Left lobe of liver (tissue), 2 donors: ENCODE measurements at places on chromosomes 2 and 18. TPM values are rescaled to one million over a fixed set of nuclear protein-coding genes. Genes with fewer than 3 reads are reported as not detected.
A peak's percentile ranks its signal among the peaks of the same experiment; 100 is the strongest.

GRCh38 chr2:32760628-32761027 is 132.8 kb downstream of the TTC27 start:
- no peak for DNase-seq

GRCh38 chr2:69449906-69450305 is 12.7 kb upstream of the NFU1 start:
- DNase-seq = no peak

- no peak for DNase-seq
Observed at GRCh38 chr2:216885117-216885553, 25.3 kb upstream of the TNP1 start.

DNA sequence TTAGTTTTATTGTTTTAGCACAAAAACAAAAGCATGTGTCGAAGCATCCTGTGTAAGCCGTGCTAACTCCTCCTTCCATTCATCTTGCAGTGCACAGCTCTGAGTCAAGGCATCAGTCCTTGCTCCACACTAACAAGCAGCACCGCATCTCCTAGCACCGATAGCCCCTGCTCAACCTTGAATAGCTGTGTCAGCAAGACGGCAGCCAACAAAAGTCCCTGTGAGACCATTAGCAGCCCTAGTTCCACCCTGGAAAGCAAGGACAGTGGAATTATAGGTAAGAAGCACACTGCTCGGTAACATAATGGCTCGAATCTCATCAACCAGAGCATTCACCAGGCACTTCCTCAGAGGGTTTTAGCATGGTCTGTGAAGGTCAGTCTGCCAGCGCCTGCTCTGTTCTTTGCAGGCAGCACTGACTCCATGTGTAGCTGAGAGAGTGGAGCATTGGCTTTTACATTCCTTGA is 136.2 kb downstream of the WDSUB1 start:
- no peak for DNase-seq

DNA sequence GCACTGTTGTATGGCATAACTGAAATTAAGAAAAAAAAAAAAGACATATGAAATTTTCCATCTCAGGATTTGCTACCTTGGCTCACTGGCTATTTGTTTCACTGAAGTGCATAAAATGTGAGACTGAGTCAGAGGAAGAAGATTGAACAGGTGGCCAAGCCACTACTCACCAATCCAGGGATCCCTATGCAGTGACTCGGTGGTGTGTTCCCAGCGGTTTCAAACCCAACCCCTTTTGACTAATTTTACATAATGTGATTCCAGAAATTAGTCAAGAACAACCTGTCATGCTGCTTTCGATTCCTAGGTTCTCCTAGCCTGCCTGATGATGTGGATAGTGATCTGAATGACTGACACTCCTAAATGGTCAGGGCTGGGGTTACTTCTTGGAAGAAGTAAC is 77.3 kb downstream of the KLHL14 start:
- DNase-seq = no peak

GRCh38 chr2:27958711-27959378 is 68.3 kb downstream of the BABAM2 start:
- DNase-seq = no peak

GRCh38 chr2:101149241-101150192 is 1.7 kb downstream of the TBC1D8 start:
- DNase-seq = peak; percentile 49

DNA sequence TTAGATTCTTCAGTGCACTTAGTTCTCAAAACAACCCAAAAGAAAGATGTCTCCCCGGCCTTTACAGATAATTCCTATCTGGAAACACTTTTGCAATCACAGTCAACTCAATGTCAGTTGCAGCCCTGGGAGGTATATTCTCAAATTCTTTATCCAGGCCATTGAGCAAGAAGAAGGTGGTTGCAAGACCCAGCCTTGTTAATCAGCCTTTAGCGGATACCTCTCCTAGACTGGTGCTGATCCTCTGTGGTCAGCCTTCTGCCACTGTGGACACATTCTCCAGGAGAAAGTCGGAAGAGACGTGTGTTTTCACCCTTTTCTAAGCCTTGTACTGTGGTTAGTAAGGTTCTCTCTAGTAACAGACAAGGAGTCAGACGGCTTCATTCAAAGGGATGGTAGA is 7.8 kb upstream of the FZD7 start:
- no peak for DNase-seq

- DNase-seq = no peak
Observed at GRCh38 chr2:197713271-197713670, 8.1 kb downstream of the MARS2 start.

GRCh38 chr2:43609290-43609918 is 13.6 kb upstream of the THADA start:
- no peak for DNase-seq

- no peak for DNase-seq
Observed at GRCh38 chr2:142557391-142557790, 320.1 kb upstream of the KYNU start.

DNA sequence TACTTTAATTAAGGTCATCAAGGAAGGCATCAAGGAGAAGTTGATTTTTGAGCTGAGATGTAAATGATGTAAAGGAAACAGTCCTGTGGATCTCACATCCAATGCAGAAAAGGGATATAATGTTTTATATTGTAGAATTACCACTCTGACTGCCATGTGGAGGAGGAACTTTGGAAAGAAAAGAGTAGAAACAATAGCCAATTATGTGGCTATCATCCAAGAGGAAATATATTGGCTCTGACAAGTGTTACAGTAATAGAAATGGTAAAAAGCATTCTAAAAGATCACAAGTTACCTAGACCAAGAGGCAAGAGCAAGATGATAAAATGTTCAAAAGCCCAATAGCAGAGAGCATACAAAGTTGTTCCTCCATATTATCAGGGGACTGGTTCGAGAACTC is 26.8 kb downstream of the BARD1 start:
- DNase-seq = no peak

DNA sequence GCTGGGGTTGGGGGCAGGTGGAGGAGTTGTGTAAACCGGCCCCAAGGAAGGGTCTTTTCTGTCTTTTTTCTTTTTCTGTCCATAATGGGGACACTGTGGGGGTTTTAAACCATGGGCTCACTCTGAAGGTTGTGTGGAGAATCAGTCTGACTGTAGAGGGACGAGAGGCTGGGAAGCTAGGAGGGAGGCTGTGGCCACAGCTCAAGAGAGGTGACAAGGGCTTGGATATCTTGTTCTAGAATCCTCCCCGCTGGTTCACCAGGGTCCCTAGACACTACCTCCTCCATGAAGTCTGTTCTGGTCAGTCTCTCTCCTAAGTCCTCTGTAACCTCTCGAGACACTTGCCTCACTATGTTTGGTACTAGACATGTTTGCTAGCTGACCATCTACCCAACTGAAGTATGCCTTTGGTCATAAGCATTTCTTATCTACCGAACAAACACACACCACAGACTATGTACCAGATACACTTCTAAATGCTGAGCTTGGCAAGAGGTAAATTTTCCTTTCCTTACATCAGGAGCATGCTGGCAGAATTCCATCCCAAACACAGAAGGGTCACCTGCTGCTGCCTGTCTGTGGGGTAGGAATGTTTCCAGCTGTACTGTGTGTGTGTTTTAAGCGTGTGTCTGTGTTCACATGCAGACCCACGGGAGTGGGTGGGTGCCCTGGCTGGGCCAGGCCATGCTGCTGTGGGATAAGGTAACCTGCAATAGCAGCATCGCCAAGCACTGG is 69.6 kb upstream of the MGAT4A start:
- no peak for DNase-seq

- no peak for DNase-seq
Observed at GRCh38 chr2:6986301-6986911, 69.2 kb downstream of the RNF144A start.

GRCh38 chr18:9278028-9278427 is 56.5 kb upstream of the TWSG1 start:
- DNase-seq = no peak

- DNase-seq = no peak
Observed at GRCh38 chr18:47206945-47207637, 30.9 kb upstream of the IER3IP1 start.

DNA sequence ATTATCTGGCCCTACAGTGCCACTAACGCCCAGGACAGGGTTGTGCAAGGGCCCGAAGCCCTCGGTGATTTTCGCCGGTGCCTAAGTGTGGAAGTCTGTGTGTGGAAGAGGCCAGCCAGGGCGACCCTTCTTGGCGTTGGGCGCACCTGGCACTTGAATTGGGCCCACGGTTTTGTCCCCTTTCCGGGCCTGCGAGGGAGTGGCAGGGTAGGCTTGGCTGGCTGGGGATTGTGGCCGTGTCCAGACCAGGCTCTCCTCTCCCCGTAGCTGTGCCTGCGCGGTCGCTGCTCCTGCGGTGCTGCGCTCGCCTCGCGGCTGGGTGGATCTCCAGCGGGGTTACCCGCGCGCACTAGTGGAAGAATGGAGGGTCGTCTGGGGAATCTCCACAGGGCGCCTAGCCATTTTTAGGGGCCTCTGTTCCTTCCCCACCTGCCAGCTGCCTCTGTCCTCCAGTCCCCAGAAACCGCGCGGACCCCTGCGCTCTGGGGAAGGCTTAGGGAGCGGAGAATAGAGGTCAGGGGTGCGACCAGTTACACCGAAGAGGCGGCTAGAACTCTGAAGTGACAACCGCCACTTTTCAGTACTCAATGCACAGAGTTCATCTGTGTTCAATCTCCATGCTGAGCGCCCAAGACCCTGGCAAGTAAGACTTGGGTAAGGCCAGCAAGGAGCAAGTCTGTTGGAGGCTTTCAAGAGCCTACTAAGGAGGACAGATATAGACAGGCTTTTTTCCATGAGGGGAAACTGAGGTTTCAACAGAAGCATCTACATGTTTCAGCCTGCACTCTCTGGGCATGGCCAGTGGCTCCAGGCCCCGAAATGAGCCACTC is 16.0 kb downstream of the EVX2 start:
- DNase-seq = no peak

DNA sequence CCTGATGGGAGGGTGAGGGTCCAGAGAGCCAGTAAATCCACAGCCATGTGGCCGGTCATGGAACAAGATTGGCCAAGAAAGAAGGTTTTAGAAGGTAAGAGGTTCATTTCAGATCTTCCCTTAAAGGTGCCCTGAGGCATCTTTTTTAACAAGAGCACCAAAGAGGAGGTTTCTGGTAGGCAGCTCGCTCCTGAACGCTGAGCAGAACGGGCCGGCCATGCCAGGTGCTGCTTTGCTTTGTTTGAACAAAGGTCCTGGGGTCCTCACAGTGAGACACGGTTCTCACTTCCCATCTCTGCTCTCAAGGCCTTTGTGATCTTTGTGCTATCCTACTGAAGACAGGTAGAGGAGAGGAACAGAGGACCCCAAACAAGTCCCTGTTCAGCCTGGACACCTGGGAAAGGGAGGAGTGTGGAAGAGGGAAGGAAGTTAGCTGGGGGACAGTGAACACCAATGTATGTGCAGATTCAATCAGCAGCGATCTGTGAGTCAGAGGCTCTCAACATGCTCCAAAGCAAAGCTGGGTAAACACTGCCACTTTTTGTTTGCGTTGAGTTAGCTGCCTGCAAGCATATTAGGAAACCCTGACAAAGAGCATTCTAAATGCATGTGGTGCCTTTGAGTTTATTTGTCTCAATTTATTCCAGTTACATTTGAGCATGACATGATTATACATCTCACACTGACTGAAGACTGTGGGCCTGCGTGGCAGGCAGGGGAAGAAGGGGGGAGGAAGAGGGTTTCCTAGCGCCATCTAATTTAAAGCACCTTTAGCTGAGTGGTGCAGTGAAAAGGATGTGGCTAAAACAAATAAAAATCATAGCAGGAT is 102.4 kb downstream of the ASB1 start:
- DNase-seq = no peak

DNA sequence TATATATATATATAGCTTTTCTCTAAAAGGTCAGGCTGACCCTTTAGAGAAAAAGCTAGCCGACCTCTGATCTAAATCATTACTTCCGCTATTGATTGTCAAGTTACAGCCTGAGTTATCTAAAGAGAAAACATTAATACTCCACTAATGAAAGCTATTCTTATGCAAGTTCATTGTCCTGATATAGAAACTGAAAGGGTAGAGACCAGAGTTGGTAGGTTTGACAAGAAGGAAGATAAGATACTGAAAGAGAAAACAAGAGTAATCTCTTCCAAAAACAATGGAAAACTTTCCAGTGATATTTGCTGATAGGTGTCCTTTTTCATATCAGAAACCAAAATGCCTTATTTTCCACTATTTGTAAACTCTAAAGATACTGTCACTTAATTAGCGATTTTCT is 62.8 kb upstream of the SLC39A10 start:
- no peak for DNase-seq

DNA sequence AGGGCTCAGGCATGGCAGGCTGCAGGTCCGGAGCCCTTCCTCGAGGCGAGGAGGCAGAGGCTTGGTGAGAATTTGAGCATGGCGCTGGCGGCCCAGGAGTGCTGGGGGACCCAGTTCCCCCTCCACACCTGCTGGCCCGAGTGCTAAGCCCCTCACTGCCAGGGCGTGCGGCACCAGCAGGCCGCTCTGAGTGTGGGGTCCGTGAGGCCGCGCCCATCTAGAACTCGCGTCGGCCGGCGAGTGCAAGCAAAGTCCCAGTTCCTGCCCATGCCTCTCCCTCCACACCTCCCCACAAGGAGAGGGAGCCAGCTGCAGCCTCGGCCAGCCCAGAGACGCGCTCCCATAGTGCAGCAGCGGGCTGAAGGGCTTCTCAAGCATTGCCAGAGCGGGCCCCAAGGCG is 233.0 kb downstream of the PIEZO2 start:
- DNase-seq = no peak

GRCh38 chr2:222504719-222505118 is 80.4 kb downstream of the SGPP2 start:
- no peak for DNase-seq

- DNase-seq = no peak
Observed at GRCh38 chr18:75216212-75216910, 5.8 kb downstream of the TSHZ1 start.

GRCh38 chr2:65979446-65979845 is 455.5 kb upstream of the MEIS1 start:
- no peak for DNase-seq

CRYBA2 gene
- total RNA-seq = not detected

FLACC1 gene
- total RNA-seq = 0.55 TPM

UGT1A4 gene
- 454 TPM for total RNA-seq

SRD5A2 gene
- 7.6 TPM for total RNA-seq

KCNF1 gene
- not detected for total RNA-seq

SP140L gene
- 6.1 TPM for total RNA-seq

DYNAP gene
- total RNA-seq = not detected

SULT1C4 gene
- total RNA-seq = 1.7 TPM

PARD6G gene
- 2.3 TPM for total RNA-seq

SIX3 gene
- total RNA-seq = not detected

UGT1A8 gene
- 0.13 TPM for total RNA-seq

REEP1 gene
- 0.50 TPM for total RNA-seq

CD8B2 gene
- total RNA-seq = not detected

EPG5 gene
- total RNA-seq = 10.9 TPM
